ENCODE measurements at places on chromosomes 6 and 20. TPM values are rescaled to one million over a fixed set of nuclear protein-coding genes. Genes with fewer than 3 reads are reported as not detected.
A peak's percentile ranks its signal among the peaks of the same experiment; 100 is the strongest.

GRCh38 chr20:37992802-37993409 lies 40.4 kb downstream of the TTI1 start:
- DNase-seq: no peak

VGLL2 gene
- total RNA-seq: not detected

DNA sequence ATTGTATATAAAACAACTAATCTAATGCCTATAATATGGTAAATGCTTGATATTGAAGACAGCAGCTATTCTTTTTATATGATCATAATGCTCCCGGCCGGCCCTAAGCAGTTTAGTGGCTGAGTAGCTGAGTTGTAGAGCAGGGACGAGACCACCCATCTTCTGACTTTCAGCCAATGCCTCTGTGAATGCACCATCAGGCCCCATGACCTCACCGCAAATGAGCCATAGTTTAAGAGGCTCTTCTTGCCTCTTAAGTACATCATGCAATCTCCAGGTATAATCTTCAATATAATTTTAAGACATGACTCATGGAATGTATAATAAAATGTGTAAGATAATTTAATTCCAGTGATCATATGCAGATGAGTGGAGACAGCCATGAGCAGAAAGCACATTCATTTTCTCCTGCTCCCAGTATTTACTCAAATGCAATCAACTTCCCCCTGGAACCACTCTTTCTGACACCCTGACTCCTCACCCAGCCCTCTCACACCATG lies 78.9 kb upstream of the SNX9 start:
- DNase-seq: no peak

- DNase-seq: no peak
These were observed 118.2 kb downstream of the BMP7 start for GRCh38 chr20:57148263-57148662.

DNA sequence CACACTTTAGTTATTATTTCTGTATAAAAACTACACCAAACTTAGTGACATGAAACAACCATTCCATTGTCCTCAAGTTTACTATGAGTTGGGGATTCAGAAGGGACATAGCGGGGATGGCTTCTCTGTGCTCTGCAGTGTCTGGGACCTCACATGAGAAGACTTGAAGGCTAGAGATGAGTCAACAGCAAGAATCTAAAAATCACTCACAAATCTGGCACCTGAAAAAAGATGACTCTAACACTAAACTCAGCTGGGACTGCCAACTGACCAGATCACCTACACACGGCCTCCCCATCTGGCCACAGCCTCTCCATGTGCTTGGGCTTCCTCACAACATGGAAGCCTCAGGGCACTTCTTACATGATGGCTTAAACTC lies 63.0 kb upstream of the EYA2 start:
- no peak for DNase-seq

DNA sequence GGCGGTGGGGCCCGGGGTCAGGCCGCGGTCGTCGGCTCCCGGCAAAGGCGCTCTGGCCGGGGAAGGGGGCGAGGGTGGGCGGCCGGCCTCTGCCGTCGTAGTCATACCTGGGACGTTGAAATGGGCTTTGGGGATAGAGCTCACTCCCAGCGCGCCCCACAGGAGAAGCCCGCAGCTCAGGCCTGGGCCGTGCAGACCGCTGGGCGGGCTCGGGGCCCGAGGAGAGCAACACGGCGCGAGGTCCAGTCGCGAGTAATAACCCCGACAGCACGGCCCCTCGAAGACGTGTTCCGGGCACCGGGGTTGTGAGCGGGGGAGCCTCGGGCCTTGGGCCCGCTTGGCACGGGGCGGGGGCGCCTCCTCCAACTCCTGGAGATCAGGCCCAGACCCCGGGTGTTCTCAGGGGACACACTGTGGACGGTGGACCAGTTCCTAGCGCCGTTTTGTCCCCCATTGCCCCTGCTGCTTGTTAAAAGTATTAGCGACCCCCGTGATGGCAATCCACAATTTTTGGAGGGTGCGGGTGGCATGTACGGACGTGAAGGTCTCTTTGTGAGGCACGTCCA lies 10.9 kb downstream of the FOXC1 start:
- DNase-seq: no peak

DNA sequence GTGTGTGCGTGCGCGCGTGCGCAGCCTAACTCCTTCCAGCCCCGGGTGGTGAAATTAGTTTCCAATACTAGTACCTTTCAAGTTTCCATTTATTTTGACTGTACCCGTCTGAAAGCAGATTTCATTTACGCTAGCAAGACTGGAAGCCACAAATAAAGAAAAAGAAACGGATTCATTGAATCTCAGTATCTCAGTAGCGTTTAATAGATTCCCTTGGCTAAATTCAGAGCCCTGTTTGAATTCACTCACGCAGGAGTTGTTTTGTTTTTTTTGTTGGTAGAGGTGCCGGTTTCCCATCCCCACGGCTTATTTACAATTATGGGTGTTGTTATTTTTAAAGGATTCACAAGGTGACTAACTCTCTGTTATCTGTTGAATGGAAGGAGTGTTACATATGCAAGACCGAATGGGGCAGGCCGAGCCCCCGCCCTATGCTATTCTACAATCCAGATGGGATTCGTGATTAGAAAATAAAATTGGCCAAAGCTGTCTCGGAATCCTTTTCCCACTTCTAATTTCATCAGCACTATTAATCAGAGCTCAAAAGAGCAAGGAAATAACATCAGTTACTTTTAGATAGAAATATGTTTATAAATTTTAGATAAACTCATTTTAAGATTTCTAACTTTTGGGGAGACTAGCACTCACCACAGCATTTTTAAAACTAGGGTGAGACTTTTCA lies 2.3 kb upstream of the INSM1 start:
- DNase-seq: peak; percentile 22

DNA sequence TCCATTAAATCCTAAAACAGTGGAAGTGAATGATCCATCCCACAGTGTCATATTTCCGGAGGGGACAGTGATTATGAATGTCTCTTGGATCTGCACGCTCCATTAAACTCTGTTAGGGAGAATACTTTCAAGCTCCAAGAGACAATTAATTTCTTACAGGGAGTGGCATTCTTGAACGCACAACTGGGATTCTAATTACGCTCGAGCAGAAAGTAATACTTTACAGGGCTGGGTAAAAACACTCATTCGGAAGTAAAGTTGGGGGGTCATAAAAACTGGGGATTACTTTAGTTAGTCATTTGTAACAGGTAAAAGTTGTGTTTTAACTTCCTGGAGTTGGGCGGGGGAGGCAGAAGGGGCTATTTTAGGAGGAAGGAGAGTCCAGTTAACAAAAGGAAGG lies 151.8 kb downstream of the ZFP64 start:
- no peak for DNase-seq

DNA sequence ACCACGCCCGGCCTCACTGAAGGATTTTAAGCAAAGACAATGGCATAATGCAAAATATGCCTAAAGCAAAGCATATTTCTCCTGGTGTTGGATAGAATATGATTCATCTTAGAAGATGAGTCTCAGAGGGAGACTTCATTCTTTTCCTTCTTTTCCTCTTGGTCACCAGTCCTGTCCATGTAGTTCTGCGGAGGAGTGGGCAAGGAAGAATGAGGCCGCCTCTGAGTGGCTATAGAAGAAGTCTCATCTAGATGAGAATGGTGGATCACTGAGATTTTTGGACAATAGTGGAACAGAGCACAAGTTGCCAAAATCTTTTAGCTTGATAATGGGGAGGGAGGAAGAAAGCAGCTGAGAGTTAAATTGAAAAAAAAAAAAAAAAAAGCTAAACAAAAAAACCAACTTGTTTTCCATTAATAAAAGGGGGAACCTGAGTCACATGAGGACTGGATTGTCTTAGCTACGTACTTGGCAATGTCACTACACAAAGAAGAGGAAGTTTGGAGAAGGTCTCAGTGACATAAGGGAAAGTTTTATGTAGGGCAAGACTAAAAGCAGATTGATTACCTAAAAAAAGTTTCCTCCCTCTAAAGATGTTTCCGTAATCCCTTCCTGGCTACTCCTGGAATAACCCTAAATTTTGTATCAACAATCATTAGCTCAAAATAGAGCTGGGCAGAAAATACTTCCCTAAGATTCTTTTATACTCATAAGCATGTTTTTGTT lies 6.0 kb downstream of the CD83 start:
- no peak for DNase-seq

GRCh38 chr6:92989656-92990055 lies 429.7 kb downstream of the EPHA7 start:
- no peak for DNase-seq

GRCh38 chr6:163427498-163428254 lies 13.2 kb downstream of the QKI start:
- DNase-seq: peak; percentile 37

- no peak for DNase-seq
These were observed 64.2 kb upstream of the NEDD9 start for GRCh38 chr6:11296449-11297375.

BACH2 gene
- total RNA-seq: 0.71 TPM

GRCh38 chr6:52306972-52307870 lies 22.7 kb upstream of the MCM3 start:
- no peak for DNase-seq

HIVEP2 gene
- 1.8 TPM for total RNA-seq

GRCh38 chr20:42429761-42430458 lies 759.8 kb downstream of the PTPRT start:
- no peak for DNase-seq

ZNF76 gene
- total RNA-seq: 26.0 TPM

GRCh38 chr6:28468056-28468455 lies 24.8 kb upstream of the ZSCAN23 start:
- no peak for DNase-seq

FAM217A gene
- total RNA-seq: not detected

DNA sequence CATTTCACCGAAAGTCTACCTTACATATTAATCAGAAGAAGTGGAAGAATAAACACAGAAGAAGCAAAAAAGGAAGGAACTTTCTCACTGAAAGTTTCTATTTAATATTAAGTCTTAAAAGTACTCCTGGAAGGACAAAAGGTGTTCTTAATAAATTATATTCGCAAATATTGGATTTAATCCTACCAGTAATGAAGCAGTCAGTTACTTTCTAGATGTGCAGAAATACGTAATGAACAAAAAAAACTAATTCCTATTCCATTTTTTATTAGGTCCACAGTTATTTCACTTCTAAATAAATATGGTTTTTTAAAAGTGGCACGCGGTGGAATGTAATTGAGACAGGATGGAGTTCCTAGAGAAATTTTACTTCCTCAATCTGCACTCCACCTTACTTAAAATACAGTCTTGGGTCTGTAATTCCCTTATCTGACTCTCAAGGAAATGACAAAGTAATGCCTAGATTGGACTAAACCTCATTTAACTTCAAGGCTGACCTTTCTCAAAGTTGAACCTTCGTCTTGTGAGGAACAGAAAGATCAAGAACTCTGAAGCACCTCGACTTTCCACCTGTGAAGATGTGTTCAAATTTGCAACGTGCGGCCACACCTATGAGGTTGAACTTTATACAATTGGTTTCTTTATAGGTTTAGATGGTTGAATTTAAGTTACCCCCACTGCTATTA lies 1.1 kb upstream of the TRAM2 start:
- DNase-seq: no peak

MACROD2 gene
- not detected for total RNA-seq

- DNase-seq: peak; percentile 70
These were observed 15.8 kb downstream of the AARS2 start for GRCh38 chr6:44297063-44298038.

- no peak for DNase-seq
These were observed 3.8 kb downstream of the ACTR5 start for GRCh38 chr20:38752029-38752428.

DNA sequence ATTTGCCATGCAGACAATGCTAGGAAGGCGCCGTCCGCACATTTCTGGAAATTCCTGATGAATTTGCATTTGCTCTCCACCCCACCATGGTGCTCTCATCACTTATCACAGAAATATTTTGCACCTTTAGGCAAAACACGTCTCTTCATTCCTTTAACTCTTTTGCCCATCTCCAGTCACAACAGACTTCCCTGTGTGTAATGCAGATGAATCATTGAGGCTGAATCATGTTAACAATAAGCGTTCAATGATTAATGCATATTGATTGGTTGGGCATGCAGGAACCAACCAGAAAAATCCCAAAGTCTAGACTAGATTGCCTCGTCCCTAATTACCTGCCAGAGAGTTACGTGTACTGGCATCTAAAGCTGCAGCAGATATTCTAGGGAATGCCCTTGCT lies 80.0 kb upstream of the ATXN1 start:
- DNase-seq: no peak

- no peak for DNase-seq
These were observed 28.3 kb downstream of the CDK5RAP1 start for GRCh38 chr20:33372993-33373441.

DNA sequence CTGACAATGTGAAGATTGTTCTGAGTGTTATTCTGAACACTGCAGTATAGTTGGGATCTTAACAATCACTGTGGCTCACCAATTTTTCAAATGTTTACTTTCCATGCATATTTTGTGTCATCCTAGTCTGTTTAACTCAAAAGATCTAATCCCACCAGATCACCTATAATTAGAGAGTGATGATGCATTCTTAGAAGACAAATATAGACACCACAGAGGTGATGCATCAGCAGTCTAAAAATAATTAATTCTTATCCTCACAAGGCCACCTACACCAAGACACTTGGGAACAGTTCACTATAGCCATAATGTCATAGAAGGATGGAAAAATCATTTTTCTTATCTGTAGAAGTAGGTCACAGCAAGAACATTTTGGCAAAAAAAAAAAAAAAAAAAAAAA lies 154.8 kb downstream of the UBE3D start:
- no peak for DNase-seq

DNA sequence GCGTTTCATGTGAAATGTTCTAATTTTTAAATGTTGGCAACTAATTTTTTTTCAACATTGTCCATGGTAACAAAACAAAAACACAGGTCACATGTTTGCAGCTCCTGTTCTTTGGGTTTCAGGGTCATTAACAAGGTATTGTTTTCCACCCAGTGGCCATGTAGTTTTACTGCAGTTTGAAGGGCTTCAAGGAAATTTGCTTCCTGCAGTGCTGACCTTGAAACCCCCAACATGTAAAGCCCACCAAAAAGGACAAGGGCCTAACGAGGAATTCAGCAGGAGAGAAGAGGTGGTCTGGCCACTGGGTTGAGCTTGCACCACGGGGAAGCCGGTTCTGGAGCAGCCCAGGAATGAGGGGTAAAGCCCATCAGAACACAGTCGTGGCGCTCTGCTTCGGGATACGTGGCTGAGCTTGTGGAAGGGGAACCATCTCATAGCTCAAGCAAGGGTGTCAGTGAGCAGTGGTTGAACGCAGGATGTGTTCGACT lies 13.9 kb upstream of the KLHL31 start:
- no peak for DNase-seq

OR12D3 gene
- total RNA-seq: not detected

SPAG4 gene
- 12.7 TPM for total RNA-seq

DNA sequence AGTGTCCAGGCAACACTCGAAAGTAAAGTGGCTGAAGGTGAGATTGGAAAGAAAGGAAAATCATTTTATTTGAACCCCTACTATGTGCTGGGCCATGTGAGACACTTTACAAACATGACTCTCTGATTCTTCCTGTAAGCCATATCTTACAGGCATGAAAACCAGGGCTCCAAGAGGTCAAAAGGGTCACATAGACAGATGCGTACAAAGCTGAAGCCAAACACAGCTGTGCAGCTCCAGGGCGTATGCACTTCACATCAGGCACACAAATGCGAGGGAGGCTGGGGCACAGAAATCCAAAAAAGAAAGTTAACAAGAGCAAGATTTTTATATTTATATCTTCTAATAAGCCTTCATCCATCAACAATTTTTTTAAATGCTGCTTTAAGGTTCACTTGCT lies 176.5 kb downstream of the PHACTR1 start:
- DNase-seq: no peak

- no peak for DNase-seq
These were observed at the start of gene NR2E1 for GRCh38 chr6:108165714-108166663. Gene NR2E1, plus strand, starts transcription at chr6:108166022. Its CDS starts 744 bp downstream, at chr6:108166766.

- DNase-seq: no peak
These were observed 54.6 kb upstream of the POLR1H start for GRCh38 chr6:30006170-30007131.

TMEM170B gene
- 6.3 TPM for total RNA-seq

GRCh38 chr6:130975325-130975724 lies 87.7 kb downstream of the EPB41L2 start:
- DNase-seq: no peak

All from G401 (cell line).